ENCODE measurements at places on chromosomes 5 and 9. TPM values are rescaled to one million over a fixed set of nuclear protein-coding genes. Genes with fewer than 3 reads are reported as not detected.

DNA sequence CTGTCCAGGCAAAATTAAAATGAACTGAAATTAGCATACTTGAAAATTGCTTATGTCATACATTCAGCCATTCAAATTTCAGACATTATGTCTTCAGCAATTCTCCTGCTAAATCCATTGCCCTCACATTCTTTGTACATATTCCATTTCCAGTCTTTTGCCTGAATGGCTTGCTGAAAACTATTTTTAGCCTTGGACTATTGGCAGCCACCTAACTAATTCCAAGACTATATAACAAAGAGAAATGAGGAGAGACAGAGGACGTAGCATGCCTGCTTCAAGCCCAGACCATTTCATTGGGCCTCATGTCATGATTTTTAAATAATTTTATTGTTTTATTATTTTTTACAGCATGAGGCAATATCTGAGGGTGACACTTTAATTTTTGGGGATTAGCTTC lies 100.3 kb downstream of the MRPS30 start:
- H3K4me1 ChIP-seq, result no peaks in the 10 kb centered on the region
- DNase-seq, result no peak
- no peaks in the 10 kb centered on the region for H3K27me3 ChIP-seq
- no peak overlapping the region for H3K27ac ChIP-seq
- H3K36me3 ChIP-seq, result no peaks in the 10 kb centered on the region

DNA sequence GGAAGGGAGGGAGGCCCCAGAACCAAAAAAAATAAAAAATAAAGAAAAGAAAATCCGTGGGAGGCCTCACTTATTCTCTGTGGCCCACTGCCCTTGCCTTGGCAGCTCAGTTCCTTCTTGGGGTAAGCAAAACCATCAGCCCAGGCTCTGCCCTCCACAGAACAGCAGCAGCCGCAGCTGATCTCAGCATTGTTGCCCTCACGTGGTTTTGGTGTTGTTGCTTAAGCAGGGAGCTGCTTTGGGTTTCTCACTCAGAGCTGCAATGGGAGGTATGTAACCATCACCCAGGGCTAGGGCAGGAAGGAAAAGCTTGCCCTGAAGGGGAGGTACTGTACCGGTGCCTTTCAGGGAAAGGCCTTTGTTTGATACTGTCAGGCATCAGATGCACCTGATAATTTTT lies 374.7 kb upstream of the WWC1 start:
- no peaks in the 10 kb centered on the region for H3K27me3 ChIP-seq
- DNase-seq, result peak; percentile 9
- H3K4me3 ChIP-seq, result no peak overlapping the region
- H3K27ac ChIP-seq, result no peak overlapping the region
- H3K4me1 ChIP-seq, result no peaks in the 10 kb centered on the region

MGAT1 gene
- total RNA-seq, result 151 TPM

DNA sequence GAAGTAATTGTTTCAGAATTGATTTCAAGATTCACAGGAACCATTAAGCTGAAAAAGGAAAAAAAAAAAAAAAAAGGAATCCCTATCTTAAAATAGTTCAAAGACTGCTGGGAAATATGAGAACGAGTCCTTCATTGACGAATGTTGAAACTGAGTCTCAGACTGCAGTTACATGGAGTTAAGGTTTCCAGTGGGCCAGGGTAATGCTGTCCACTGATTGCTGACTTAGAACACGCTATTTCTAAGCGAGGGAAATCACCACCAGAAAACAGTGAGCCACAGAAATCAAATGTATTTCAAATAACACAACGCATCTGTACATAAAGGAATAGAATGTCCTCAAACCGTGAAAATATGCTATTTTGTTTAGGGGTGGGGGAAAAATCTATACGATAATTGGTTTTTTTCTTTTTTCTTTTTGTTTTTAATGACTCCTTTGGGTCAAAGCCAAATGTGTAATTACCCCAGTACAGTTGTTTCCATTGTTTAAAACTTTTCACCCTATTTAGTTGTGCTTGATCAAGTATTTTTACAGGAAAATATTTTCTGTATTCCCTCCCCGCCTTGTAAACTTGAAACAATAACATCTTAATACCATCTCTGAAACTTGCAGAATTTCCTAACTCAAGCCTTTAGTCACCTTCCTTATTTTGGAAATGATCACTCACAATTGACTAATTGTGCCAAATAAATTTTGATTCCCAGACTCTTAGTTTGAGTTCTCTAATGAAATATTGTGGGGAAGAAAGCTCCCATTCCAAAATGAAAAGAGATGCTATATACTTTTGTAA lies 208.3 kb downstream of the MCTP1 start:
- H3K27me3 ChIP-seq, result no peaks in the 10 kb centered on the region
- no peaks in the 10 kb centered on the region for H3K36me3 ChIP-seq
- no peak overlapping the region for H3K4me3 ChIP-seq

- H3K4me1 ChIP-seq, result peaks cover 52% of the 10 kb centered on the region
- no peaks in the 10 kb centered on the region for H3K27me3 ChIP-seq
- no peaks in the 10 kb centered on the region for H3K36me3 ChIP-seq
- no peak for DNase-seq
Observed at GRCh38 chr9:111897601-111898137, 1.1 kb downstream of the UGCG start.

- H3K4me3 ChIP-seq, result peak overlapping the region; percentile 57
- peaks cover 36% of the 10 kb centered on the region for H3K27me3 ChIP-seq
- H3K4me1 ChIP-seq, result peaks cover 45% of the 10 kb centered on the region
- peak; percentile 83 for DNase-seq
Observed at GRCh38 chr5:139711067-139711905, 63.1 kb downstream of the CXXC5 start.

GRCh38 chr9:120792898-120793765 lies at the start of gene FBXW2:
TSS of gene FBXW2 (minus strand) at chr9:120793416. CDS start at chr9:120788258, 5,158 bp downstream.
- peak; percentile 98 for DNase-seq
- no peaks in the 10 kb centered on the region for H3K27me3 ChIP-seq
- peaks cover 7% of the 10 kb centered on the region for H3K36me3 ChIP-seq
- peak within 1 kb of the TSS; percentile 97 for H3K27ac ChIP-seq

GRCh38 chr5:127723571-127723970 lies 20.4 kb downstream of the CCDC192 start:
- H3K4me1 ChIP-seq, result peaks cover 11% of the 10 kb centered on the region
- H3K4me3 ChIP-seq, result no peak overlapping the region
- H3K27me3 ChIP-seq, result no peaks in the 10 kb centered on the region
- no peak for DNase-seq

ACOT12 gene
- not detected for total RNA-seq

DNA sequence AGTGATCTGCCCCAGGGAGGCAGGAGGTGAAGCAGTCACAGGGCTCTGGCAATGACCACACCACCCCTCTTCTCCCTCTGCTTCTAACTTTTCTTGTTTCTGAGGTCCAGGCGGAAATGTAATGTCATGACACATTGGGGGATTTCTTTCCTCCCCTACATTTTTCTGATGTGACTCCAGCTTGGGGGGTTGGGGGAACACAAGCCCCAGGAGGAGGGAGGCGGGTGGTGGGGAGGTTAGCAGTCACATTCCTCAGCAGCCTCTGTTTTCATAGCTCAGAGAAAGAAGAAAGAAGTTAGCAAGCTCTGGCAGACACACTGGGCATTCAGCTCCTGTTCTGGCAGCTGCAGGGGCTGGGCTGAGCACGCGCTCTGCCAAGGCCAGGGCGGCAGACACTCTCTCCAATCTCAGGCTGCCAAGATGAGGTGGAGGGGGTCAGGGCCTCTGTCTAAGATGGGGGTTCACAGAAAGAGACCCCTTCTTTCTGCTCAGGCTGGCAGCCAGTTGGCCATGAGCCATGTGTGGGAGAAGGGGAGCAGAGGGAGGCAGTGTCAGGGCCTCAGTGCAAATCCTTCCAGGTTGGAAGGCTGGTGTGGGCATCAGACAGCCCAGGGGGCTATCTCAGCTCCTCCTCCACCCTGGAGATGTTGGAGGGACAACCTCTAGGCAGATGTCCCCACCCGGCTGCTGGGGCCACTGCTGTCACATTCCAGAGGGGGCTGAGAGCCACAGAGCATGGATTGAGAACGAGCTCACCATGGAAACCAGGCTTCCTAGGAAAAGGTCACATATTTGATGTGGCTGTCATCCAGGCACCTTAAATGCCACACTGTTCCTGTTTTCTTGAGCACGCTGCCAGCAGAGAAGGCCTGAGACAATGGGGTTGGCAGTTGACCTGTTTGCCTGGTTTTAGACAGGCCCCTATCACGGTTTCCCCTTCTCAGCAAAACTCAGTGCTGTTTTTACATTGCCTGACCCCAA lies 20.1 kb upstream of the PFDN1 start:
- no peak overlapping the region for H3K4me3 ChIP-seq
- DNase-seq, result peak; percentile 72
- H3K27me3 ChIP-seq, result no peaks in the 10 kb centered on the region
- peaks cover 40% of the 10 kb centered on the region for H3K4me1 ChIP-seq
- H3K27ac ChIP-seq, result peak overlapping the region; percentile 84

SPATA31E1 gene
- not detected for total RNA-seq

CCDC152 gene
- 1.5 TPM for total RNA-seq
